Activated gamma-delta T cell treated with Interleukin-2 at 50 U/mL for 16 hours (primary cell): ENCODE measurements at places on chromosomes 12 and 14.

- DNase-seq, result no peak
Observed at GRCh38 chr14:42792166-42792565, 1185.5 kb downstream of the LRFN5 start.

- no peak for DNase-seq
Observed at GRCh38 chr12:124597041-124597440, 29.6 kb upstream of the NCOR2 start.

GRCh38 chr14:77302926-77303325 lies 17.8 kb downstream of the POMT2 start:
- DNase-seq, result no peak

DNA sequence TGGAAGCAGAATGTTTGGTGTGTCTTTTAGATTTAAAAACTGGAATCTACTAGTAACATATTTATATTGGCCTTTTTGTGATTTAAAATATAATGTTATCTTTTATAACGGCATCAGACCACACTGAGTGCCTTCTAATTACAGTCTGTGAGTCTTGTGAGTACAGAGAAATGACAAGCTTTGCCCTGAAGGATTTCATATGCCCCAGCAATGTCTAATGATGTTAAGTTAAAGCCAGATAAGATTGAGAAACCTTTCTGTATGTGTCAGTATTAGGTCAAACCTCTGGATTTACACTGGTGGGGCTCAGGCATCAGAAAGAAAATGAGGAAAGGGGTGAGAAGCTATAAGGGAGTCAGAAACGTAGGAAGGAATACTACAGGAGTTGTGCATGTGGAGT lies 25.2 kb downstream of the PLEKHA5 start:
- DNase-seq, result no peak

DNA sequence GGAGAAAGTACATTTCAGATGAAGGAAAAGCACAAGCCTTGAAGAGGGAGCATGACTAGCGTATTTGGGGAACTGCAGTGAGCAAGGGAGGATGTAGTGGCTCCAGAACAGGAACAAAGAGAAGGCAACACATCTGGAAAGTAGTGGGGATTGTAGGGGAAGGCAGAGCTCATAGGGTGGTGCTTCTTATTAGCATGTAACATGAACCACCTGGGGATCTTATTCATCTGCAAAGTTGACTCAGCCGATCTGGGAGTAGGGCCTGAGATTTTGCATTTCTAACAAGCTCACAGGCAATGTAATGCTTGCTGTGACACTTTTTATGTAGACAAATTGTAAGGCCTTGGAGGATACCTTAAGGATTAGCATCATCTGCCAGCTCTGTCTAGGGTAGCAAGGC lies 447.3 kb downstream of the NELL2 start:
- DNase-seq, result no peak

- no peak for DNase-seq
Observed at GRCh38 chr12:58172433-58173073, 231.2 kb downstream of the ATP23 start.

DNA sequence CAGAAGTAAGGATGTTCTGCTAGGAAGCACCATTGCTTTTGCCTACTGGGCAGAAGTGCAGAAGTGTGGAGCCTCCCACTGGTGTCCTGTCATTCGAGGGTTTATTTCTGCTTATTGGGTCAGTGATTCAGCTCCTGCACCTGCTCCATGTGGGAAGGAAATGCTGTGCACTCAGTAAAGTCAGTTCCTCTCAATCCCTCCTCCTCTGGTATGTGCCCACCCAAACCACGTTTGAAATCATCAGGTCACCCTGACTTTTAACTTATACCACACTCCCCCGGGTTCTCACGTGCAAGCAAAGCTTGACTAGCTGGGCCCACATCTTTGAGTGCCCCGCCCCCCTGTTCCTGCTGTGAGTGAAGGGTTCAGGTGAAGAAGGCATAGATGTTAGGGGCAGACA lies 223.7 kb downstream of the CHST11 start:
- DNase-seq, result no peak

- DNase-seq, result no peak
Observed at GRCh38 chr14:50603565-50603964, 43.6 kb downstream of the ATL1 start.

- no peak for DNase-seq
Observed at GRCh38 chr12:94753036-94753679, 102.8 kb upstream of the TMCC3 start.

DNA sequence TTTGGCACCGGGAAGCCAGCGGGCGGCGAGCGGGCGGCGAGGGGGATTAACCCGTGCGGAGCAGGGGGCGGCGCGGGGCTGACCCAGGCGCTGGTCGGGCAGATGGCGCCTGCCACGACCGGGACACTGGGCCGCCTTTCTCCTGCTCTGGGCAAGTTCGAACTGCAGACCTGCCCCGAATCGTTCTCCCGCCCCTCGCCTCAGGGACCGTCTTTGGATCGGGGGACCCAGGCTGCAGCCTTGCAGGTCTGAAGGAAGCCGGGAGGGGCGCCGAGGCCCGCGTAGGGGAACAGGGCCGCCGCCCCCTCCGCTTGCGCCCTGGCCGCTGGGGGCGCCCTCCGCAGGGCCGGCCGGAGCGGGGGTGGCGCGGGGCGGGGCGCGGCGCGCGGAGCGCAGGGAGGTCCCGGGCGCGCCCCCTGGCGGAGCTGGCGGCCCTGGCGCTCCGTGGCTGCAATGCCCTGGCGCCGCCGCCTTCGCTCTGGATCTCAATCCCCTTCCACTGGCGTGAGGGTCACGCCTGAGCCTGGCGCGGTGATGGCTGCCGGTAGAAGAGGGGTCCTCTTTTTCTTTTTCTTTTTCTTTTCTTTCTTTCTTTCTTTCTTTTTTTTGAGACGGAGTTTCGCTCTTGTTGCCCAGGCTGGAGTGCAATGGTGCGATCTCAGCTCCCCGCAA lies 449 bp upstream of the LTBP2 start:
- DNase-seq, result peak; percentile 79

GRCh38 chr12:12440784-12441428 lies 84.0 kb downstream of the BORCS5 start:
- no peak for DNase-seq

DNA sequence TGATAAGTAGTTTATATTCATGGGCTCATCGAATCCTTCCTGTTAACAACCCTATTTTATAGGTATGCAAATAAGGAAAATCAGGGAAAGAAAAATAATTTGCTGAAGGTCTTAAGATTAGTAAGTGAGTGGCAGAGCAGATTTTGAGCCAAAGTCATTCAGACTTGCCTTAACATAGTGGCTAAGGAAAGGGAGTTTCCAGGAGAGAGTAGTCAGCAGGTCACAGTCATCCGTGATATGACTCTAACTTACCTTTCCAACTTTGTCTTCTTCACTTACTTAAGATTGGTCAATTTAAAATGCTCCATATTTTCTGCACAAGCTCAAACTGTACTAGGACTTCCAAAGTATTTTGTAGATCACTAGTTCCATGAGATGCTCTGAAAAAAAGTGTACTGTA lies 46.6 kb downstream of the AKAP6 start:
- DNase-seq, result no peak

- DNase-seq, result no peak
Observed at GRCh38 chr12:62865065-62865464, 69.9 kb downstream of the PPM1H start.

GRCh38 chr14:39212034-39212433 lies 21.7 kb upstream of the MIA2 start:
- no peak for DNase-seq
